ENCODE measurements at places on chromosomes 16 and 17.

DNA sequence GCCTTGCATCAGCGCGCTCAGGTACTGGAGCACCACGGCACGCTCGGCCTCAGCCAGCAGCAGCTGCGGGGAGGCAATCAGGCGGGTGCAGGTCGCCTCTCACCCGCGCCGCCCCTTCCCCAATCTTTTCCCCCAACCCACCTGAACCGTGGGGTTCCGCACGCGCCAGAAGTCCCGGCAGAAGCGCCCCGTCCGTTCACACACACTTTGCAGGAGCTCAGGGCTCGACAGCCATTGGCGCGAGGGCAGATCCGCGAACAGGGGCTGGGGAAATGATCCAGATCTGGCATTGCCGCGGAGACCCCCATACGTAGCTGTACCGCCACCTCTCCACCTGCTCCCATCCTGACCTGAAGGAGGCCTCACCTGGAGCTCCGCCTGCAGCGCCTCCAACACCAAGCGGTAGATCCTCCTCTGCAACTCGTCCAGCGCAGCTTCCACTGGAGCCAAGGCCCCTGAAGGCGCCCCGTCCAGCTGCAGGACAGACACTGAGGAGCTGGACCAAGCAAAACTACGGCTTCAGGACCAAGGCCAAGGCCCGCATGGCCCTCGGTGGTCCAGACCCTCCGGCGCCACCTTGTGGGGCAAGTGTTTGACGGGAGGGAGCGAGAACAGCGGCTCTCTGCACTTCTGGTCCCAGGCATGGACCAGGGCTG, 1.4 kb upstream of the MATCAP1 start:
- peak; percentile 91 for DNase-seq

DNA sequence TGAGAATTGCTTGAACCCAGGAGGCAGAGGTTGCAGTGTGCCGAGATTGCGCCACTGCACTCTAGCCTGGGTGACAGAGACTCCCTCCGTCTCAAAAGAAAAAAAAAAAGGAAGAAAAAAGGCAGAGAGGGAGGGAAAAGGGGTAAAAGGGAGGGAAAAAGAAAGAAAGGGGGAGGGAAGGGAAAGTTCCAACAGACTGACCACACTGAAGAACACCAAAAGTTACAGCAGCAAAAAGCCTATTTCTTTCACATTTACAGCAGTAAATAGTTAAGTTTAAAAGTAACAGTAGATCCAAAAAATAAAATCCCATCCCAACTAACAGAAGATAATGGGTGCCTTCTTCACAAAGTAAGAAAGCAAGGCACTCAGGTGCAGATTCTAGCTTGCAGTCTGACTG, 36.9 kb upstream of the C17orf78 start:
- DNase-seq = no peak

GRCh38 chr16:67878846-67879245, 5.8 kb upstream of the NRN1L start:
- no peak for DNase-seq

GRCh38 chr16:53949715-53950410, 245.9 kb downstream of the FTO start:
- no peak for DNase-seq

DNA sequence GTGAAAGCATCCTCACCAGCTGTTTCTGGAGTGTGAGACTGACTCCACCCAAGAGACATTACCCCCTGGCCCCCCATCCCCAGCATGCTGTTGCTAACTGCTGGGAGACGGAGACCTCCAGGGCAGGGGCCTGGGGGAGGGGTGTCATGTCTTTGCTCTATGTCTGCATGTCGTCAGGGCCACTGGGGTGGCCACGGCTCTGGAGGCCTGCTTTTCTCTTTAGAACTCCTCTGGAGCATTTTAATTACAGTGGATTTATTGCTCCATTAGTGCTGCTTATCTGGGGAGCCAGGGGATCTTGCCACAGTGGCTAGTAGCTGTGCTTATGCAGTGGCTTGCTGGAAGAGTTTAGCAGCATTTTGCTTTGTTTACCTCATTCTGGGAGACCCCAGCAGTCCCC, 32.3 kb downstream of the CLEC16A start:
- DNase-seq = no peak

DNA sequence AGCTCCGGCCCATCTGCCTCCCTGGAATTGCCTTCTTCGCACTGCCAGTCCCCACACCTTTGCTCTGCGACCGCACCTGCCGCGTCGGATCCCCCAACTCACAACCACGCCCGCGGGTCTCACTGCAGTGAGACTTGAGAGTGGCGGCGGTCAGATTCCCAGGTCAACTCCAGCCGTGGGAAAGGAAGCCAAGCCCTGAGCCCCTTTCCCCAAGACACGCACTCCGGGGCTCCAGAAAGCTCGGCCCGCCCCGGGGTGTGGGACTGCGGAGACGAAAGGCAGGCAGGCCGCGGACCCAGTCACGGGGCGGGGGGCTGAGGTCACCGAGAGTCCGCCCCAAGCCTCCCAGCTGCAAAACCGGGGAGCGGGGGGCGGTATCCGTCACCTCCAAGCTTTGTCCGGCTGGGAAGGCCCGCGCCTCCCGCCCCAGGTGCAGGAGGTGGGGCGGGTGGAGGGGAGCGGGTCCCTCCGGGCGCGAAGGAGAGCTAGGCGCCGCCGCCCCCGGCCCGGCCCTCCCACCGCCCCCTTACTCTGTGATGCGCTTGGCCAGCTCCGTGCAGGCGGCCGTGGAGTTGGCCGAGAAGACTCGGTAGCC, 615 bp downstream of the PRPSAP1 start:
- no peak for DNase-seq

GRCh38 chr16:85316944-85317343, 204.7 kb upstream of the CIBAR2 start:
- no peak for DNase-seq

- peak; percentile 18 for DNase-seq
Measured at GRCh38 chr16:88077328-88078108, 126.3 kb downstream of the BANP start.

DNA sequence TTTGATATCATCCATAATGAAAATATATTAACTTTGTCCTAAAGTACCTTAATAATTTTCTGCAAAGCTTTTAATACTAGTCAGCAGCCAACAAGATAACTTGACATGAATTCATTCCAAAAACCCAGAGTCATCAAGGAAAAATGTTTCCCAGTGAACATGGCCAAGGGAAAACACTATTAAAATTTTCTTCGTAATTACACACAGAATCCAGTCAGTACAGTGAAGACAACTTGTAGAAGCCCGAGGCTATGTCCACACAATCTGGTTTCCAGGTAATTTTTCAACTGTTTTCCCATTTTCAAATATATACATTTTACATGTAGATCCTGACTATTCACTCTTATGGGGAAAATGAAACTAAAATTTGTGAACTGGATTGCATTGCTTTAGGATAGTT, 600.9 kb downstream of the CDH8 start:
- no peak for DNase-seq

GRCh38 chr17:57833179-57833939, 16.5 kb downstream of the MRPS23 start:
- peak; percentile 64 for DNase-seq

GRCh38 chr17:14792746-14793145, 472.4 kb downstream of the PMP22 start:
- DNase-seq = peak; percentile 65

DNA sequence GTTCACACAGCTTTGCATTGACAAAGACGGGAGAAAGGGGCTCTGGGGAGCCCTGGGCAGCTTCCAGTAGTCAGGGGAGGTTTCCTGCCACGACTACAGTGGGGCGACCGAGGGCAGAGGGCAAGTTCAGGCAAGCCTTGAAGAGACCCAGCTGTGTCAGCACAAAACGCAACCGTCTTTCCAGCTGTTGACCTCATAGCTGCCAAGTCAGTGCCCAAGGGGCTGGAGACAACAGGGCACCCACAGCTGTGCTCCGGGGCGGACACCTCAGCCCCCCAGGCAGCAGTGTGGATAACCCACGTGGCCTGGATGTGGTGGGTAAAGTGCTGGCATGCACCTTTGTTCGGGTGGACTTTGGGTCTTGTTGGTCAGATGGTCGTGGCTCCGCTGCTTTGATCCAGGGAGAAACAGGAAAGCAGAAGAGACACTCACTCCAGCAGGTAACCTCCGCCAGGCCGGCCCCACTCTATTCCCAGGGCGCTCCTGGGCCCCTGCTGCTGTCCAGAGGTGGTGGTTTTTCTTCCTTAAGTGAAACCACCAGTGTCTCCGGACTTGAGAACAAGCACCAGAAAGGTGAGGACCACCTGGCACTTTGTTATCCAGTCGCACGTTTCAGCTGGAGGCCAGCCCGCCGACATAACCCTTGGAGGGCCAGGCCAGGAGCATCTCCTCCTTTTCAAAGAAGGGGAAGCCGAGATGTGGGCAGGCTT, 17.6 kb upstream of the CBX2 start:
- DNase-seq = no peak

- no peak for DNase-seq
Measured at GRCh38 chr16:15459791-15460190, 25.4 kb downstream of the BMERB1 start.

DNA sequence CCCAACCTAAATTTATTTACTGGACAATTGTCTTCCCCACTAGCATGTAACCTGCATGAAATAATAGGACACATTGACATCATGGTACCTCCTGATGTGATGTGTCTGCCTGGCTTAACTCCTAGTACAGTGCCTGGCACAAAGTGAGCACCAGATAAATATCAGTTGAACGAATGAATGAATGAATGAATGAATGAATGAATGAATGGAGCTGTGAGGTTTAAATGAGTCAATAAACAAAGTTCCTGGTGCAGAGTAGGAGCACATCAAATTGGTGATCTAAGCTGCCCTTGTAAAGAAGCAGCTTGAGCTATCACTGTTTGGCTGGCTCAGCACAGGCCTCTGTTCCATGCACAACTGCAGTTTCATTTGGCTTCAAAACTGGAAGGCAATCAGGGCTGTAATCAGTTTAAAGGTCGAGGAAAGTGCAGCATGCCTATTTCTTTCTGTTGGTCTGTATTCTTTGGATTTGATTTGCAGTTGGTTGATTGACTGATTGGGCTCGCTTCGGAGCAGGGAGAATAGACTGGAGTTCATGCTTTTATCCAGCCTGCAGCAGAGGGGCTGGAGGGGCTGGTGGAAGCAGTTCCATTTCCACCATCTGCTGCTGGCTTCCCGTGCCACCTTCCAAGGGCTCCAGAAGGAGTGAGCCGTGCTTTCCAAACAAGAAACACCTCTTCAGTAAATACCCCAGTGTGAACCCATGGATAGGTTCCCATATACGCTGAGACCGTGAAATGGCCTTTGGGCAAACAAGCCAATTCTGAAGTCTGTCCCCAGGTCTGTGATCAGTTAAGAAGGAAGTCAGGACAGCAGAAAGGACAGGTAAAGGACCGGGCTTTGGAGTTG, 54.6 kb downstream of the GPRC5B start:
- DNase-seq = no peak

DNA sequence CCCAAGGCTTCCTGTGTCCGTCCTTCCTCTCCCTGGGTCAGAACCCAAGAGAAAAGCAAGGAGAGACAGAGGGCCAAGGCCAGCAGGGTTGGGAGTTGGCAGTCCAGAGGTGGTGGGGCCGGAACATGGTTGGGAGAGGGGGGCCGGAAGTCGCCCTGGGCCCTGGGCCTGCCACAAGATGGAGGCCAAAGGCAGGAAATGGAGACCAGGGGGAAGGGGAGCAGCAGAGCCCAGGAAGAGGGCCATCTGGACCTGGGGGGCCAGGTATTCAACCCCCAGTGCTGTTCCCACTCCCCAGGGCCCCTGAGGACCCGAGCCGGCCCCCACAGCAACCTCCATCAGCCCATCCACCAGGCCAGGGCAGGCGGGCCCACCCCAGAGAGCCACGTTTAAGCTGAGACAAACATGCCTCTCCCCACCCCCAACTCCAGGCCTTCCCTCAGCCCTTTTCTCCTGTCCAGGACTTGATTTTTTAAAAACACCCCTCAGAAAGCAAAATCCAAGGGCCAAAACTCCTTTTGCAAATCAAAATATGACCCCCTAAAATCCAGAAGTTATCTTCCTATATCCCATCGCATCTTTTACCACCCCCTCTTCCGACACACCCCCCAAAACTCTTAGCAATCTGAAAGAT, 4.4 kb upstream of the BCL6B start:
- DNase-seq = no peak

DNA sequence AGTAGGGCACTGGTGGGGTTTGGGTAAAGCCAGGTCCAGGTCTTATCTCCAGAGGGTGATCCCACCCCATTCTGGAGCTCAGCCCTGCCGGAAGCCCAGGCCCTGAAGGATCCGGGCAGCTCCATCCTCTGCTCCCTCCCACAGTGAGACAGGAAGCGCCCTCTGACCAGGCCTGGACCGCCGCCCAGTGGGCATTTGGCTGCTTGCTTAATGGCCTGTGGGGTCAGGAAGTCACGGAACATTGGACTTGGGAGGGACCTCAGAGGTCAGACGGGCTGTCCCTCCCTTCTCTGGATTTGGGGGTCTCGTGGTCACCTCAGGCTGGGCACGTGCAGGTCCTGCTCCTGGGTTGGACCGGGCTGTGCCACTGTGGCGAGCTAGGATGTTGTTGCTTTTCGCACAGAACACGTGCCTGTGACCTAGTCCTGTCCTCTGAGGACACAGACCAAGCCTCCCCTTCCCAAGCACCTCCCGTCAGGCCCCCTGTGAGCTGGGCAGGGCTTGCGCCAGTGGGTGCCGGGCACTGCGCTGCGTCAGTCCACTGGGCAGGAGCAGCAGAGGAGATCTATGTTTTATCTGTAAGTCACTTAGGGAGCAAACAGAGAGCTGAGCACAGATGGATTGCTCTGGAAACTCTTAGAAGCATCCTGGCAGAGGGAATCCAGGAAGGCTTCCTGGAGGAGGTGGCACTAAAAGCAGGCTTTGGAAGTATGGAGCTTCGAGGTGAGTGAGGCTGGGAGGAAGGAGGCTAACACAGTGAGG, 49.4 kb upstream of the GSE1 start:
- peak; percentile 73 for DNase-seq

DNA sequence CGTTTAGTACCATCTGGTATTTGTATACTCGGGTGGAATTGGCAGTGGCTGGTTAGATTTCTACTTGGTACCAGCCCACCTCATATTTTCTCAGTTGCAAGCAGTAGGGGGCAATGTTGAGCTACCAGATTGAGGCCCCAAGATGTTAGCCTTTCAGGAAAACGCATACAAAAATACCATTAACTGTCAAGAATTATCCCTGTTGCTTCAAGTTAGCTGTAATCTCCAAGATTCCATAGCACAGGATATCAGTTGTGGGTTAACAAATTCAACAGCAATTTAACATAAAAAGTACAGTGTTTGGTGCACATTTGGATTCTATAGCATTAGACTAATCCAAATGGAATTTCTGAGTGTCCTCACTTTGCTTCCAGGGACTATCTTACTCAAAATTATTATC, 188.2 kb downstream of the FTO start:
- peak; percentile 60 for DNase-seq

GRCh38 chr16:22073350-22073749, 19.0 kb upstream of the VWA3A start:
- no peak for DNase-seq

- no peak for DNase-seq
Measured at GRCh38 chr16:89798832-89799370, 17.5 kb downstream of the FANCA start.

All from left hindlimb (tissue), 1 donor.